Activated CD4-positive, alpha-beta T cell treated with anti-CD3 and anti-CD28 coated beads, Interleukin-2, amount 50 U/mL, for 16 hours (primary cell): ENCODE measurements at places on chromosomes 6 and 20.

DNA sequence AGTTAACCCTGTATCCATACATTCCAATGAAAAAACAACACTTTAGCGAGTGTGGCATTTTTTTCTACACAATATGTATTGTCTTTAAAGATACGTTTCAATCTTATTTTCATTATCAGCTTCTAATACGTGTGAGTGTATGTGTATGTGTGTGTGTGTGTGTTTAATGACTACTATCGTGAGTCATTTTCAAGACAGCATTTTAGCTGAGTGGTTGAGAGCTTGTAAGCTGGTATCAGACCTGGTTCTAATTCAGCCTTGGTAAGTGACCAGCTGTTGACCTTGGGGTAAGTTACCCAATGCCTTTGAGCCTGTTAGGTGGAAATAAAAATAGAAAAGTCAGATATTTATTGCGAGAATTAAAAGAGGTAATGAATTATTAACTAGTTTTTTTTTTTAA lies 320.0 kb upstream of the NT5E start:
- DNase-seq, result no peak

DNA sequence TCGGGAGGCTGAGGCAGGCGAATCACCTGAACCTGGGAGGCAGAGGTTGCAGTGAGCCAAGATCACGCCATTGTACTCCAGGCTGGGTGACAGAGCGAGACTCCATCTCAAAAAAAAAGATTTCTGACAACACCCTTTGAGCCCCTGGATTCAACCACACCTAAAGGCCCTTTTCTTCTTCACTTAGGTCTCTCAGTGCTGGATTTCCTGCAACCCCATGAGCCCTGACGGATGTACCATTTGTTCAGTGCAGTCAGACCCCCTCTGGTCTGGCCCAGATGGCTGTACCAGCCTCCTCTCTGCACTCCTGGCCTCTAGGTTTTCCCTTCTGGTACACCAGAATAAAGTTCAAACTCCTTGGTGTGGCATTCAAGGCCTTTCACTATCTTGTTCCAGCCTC lies 9.1 kb upstream of the NOL4L start:
- DNase-seq, result no peak

DNA sequence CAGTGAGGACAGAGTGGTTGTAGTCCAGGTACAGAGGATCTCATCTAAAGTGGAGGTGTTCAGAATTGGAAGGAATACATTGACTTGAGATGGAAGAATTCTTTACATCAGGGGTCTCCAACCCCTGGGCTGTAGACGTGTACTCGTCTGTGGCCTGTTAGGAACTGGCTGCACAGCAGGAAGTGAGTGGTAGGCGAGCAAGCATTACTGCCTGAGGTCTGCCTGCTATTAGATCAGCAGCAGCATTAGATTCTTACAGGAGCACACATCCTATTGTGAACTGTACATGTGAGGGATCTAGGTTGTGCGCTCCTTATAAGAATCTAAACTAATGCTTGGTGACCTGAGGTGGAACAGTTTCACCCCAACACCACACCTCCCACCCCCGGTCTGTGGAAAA lies 121.1 kb downstream of the CDKAL1 start:
- DNase-seq, result no peak

- DNase-seq, result no peak
Measured at GRCh38 chr20:32751293-32751692, 8.0 kb upstream of the COMMD7 start.

DNA sequence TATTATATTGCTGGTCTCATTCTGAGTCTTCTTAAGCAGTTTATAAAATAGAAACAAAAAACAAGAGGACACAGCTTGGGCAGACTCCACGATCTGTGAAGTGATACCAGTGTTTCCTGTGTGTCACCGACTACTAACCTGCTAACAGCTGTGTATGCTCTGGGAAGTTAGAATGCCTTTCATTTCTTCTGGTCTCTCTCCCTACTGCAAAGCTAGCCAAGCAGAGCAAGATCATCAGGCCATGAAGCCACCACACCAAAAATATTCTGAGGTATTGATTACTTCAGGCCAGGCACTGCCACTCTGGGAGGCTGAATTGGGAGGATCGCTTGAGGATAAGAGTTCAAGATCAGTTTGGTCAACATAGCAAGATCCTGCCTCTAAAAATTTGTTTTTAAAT lies 46.9 kb upstream of the SMIM29 start:
- peak; percentile 24 for DNase-seq

GRCh38 chr20:35635652-35636051 lies 20.0 kb downstream of the SPAG4 start:
- DNase-seq, result no peak

GRCh38 chr6:26311012-26311384 lies 54.0 kb upstream of the BTN3A2 start:
- DNase-seq, result peak; percentile 86

DNA sequence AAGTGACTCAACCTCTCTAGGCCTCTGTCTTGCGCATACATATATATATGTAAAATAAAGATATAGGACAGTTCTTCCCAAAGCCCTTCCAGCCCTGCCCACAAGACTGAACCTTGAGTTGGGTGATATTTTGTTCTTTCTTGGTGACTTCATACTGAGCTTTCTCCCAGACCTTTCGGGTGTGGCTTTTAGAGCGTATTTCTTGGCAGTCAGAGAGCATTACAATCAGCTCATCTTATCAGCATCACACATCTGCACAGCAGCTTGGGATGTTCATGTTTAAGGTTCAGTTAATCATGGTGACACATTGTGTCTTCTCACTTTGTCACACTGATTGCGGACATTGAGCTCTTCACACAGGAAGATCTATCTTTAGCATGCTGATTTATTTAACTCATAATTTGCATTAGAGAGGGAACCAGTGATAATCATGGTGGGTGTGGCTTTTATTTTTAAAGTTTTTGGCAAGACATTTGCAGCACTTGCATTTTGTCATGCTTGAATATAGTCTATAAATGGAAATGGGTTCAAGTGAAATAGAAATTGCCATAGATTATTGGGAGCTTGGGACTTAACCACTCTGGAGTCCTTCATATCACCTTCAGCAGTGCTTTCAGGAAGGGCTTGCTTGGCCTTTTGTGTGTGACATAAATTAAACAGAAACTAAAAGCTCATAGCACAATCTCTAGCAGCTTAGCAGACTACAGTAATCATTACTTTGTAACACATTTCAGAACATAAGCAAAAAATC lies 8.3 kb downstream of the KIF3B start:
- DNase-seq, result peak; percentile 91

GRCh38 chr6:158376631-158377081 lies 64.4 kb downstream of the TULP4 start:
- DNase-seq, result no peak

DNA sequence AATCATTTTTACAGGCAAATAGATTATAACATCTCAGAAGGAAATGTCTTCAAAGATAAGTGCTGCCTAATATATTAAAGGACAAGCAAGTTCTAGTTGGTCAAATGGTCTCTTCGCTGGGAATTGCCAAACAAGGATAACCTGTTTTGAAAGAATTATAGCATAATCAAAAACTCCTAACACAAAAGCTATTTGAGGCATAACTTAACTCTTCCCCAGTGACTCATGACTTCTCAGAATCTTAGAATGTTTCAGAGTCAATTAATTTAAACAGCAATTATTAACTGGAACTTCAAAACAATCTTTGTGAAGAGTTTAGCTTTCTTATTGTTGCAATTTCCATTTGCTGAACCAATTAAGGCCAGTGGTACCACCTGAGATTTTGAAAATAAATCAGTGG lies 126.6 kb downstream of the MTFR2 start:
- DNase-seq, result no peak

DNA sequence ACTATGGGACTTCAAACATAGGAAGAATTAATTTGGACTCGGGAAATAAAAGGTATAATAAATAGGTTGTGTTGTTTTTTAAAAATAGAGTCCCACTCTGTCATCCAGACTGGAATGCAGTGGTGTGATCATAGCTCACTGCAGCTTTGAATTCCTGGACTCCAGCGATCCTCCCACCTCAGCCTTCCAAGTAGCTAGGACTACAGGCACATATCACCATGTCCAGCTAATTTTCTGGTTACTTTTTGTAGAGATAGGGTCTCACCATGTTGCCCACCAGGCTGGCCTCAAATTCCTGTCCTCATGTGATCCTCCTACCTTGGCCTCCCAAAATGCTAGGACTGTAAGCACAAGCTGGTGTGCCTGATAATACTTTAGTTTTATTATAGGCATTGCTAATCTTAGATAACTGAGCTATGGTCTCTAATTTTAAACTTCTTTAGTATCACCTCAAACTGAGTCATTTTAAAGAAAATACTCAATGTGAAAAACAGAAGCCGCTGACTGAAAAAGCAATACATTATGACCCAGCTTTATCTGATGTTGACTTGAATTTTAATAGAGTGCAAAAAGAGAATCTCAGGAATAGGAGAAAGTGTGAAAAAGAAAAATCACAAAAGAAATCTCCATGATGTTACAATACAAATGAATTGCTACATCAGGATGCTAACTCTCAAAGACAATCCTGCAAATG lies 251.0 kb downstream of the RNGTT start:
- peak; percentile 10 for DNase-seq

- no peak for DNase-seq
Measured at GRCh38 chr6:140485740-140486449, 1111.4 kb upstream of the CITED2 start.

DNA sequence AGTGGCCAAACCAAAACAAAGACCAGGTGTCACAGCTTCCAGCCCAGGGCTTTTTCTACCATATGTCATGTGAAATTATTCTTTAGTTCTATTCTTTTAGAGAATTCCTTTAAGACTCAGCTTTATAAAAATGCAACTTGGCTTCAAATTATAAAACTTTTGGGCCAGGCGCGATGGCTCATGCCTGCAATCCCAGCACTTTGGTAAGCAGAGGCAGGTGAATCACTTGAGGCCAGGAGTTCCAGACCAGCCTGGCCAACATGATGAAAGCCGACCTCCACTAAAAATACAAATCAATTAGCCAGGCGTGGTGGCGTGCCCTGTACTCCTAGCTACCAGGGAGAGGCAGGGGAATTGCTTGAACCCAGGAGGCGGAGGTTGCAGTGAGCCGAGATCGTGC lies 210.3 kb upstream of the ARG1 start:
- DNase-seq, result no peak

DNA sequence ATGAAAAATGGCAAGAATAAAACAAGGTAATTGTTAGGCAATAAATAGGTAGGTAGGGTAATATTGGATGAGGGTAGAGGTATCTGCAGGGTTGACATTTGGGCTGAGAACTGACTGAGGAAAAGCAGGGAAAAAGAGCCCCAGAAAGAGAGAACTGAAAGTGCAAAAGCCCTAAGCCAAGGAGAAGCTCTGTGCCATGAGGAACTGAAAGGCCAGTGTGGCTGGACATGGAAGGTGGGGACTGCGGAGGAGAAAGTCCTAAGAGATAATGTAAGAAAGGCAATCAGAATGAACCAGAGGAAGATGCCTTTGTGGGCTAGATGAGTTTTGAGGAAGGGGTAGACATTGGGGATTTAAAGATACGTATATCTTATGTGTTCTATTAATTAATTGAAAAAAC lies 9.9 kb upstream of the HIVEP2 start:
- DNase-seq, result no peak

DNA sequence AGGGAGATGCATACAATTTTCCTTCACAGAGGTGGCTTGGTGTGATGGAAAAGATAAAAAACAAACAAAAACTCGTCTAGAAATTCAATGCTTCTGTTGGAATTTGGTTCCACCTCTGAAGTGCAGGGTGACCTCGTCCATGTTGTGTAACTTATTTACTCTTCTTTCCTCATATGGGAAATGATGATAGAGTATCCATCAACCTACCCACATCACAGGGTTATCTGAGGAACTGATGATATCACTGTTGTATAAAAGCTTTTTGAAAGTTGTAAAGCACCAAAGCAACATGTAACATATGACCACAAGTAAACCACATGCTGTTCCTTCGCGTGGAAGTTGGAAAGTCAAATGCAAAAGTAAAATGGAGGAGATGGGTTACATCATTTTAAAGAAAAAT lies 212.0 kb upstream of the SGK1 start:
- DNase-seq, result no peak

DNA sequence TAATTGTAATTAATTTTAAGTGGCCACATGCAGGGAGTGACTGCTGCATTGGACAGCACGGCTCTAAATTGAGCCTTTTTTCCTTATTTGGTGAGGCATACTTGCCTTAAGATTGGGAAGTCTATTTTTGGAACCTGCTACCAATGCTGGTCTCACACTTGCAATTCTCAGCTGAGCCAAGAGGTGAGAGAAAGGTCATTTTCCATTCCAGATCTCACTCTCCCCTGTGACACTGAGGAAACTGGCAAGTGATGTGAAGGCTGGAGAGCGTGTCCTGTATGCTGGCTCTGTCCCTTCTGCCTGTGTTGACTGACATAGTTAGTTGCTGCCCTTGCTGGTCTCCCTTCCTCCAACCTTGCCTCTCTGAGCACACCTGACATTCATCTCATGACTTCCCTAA lies 735 bp upstream of the MOG start:
- no peak for DNase-seq

DNA sequence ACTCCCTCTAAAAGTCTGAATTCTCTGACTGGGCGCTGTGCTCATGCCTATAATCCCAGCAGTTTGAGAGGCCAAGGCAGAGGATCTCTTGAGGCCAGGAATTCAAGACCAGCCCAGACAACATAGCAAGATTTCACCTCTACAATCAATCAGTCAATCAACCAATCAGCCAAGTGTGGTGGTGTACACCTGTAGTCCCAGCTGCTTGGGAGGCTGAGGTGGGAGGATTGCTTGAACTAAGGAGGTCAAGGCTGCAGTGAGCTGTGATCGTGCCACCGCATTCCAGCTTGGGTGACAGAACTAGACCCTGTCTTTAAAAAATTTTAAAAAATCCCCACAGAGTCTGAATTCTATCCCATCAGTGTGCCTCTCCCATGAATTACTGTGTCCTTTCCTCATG lies 37.9 kb downstream of the KIF3B start:
- DNase-seq, result no peak

- DNase-seq, result no peak
Measured at GRCh38 chr6:147621263-147621662, 112.8 kb downstream of the SAMD5 start.

- no peak for DNase-seq
Measured at GRCh38 chr20:9311132-9311531, 203.3 kb upstream of the LAMP5 start.

- no peak for DNase-seq
Measured at GRCh38 chr6:170211404-170212025, 79.4 kb downstream of the DLL1 start.

DNA sequence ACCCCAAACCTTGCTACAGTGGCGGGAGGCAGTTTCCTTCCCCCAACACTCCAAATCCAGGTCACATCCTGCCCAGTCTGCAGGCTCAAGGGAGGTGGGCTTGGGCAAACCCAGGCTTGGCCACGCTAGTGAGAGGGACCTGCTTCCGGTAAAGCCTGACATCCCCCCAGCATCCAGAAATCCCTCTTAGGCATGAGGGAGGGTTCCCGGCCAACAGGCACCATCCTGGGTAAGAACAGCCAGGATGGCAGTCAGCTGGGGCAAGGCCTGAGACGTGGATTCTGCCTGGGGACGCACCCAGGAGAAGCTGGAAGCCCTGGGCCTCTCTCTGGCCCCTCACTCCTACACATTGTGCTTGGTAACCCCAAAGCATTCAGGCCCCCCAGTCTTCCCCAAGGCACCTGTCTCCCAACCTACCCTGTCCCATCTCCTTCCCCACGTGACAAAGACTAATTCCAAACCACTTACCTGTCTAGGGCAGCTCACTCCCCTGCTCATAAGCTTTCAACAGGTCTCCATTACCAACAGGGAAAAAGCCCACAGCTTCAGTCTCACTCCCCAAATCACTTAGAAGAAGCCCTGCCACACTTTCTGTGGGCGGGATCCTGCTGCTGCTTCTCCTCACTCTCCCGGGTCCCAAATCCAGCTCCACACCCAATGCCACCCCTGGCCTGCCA lies 2.1 kb downstream of the C20orf144 start:
- DNase-seq, result no peak

- no peak for DNase-seq
Measured at GRCh38 chr20:2137552-2138201, 36.0 kb downstream of the STK35 start.

- no peak for DNase-seq
Measured at GRCh38 chr6:140379919-140380318, 1005.5 kb upstream of the CITED2 start.
